ENCODE measurements at places on chromosomes 4 and X. TPM values are rescaled to one million over a fixed set of nuclear protein-coding genes. Genes with fewer than 3 reads are reported as not detected.

Gene F11
- polyA plus RNA-seq, result not detected

Gene YY2
- polyA plus RNA-seq, result 2.4 TPM

Gene ATP2B3
- polyA plus RNA-seq, result 4.4 TPM

Gene GLRA2
- 18.6 TPM for polyA plus RNA-seq

Gene GUF1
- 15.5 TPM for polyA plus RNA-seq

Gene CFAP299
- not detected for polyA plus RNA-seq

All from neural cell (in vitro differentiated cells).